Smooth muscle cell of bladder (primary cell): ENCODE measurements at places on chromosomes 6 and 20. TPM values are rescaled to one million over a fixed set of nuclear protein-coding genes. Genes with fewer than 3 reads are reported as not detected.

KCNG1 gene
- total RNA-seq = 11.8 and 16.7 TPM in 2 replicates

OR2H1 gene
- 0.14 TPM in 1 of 2 replicates, not detected in the other for total RNA-seq

CNR1 gene
- under 0.01 TPM in 1 of 2 replicates, not detected in the other for total RNA-seq

DEFB124 gene
- not detected in 2 replicates for total RNA-seq

RAB32 gene
- total RNA-seq = 111 and 124 TPM in 2 replicates

HDGFL1 gene
- not detected in 2 replicates for total RNA-seq

TNFRSF21 gene
- 17.9 and 18.9 TPM in 2 replicates for total RNA-seq

PACRG gene
- total RNA-seq = 0.14 TPM in 1 of 2 replicates, not detected in the other

MMP24 gene
- total RNA-seq = 0.14 and 0.37 TPM in 2 replicates

SLC52A3 gene
- total RNA-seq = not detected in 2 replicates

ADGRG6 gene
- total RNA-seq = 6.4 and 8.1 TPM in 2 replicates

SPDEF gene
- total RNA-seq = under 0.01 TPM in 1 of 2 replicates, not detected in the other

MLN gene
- total RNA-seq = not detected in 2 replicates

DOK5 gene
- 8.1 and 20.7 TPM in 2 replicates for total RNA-seq

BACH2 gene
- 0.09 and 0.14 TPM in 2 replicates for total RNA-seq

RSPO4 gene
- total RNA-seq = not detected in 2 replicates

WFDC10B gene
- 0.14 TPM in 1 of 2 replicates, not detected in the other for total RNA-seq

CCDC170 gene
- 2.6 and 3.1 TPM in 2 replicates for total RNA-seq

HLA-DQA2 gene
- total RNA-seq = not detected in 2 replicates

LAMA4 gene
- total RNA-seq = 385 and 421 TPM in 2 replicates

LINC00237 gene
- total RNA-seq = not detected in 2 replicates

SIRPB1 gene
- total RNA-seq = 0.71 TPM in 1 of 2 replicates, not detected in the other

NNAT gene
- 0.14 TPM in 1 of 2 replicates, not detected in the other for total RNA-seq

RRAGD gene
- total RNA-seq = 0.14 and 3.1 TPM in 2 replicates

BMP2 gene
- total RNA-seq = 7.6 and 8.8 TPM in 2 replicates

MUC22 gene
- total RNA-seq = not detected in 2 replicates

ZSCAN23 gene
- total RNA-seq = 4.4 and 6.0 TPM in 2 replicates

MYH7B gene
- total RNA-seq = under 0.01 and 0.18 TPM in 2 replicates

NOX3 gene
- not detected in 2 replicates for total RNA-seq

TBC1D20 gene
- total RNA-seq = 30.3 and 38.5 TPM in 2 replicates

SLC2A4RG gene
- total RNA-seq = 14.4 and 18.3 TPM in 2 replicates

PTCHD4 gene
- 3.0 and 5.5 TPM in 2 replicates for total RNA-seq

ABHD16B gene
- total RNA-seq = not detected in 2 replicates

BPIFA1 gene
- total RNA-seq = not detected in 2 replicates

ATP6V1G2 gene
- 4.8 and 5.0 TPM in 2 replicates for total RNA-seq

RAET1E gene
- 0.14 and 0.37 TPM in 2 replicates for total RNA-seq

CCM2L gene
- not detected in 2 replicates for total RNA-seq

BCAS1 gene
- under 0.01 and 0.09 TPM in 2 replicates for total RNA-seq

GABRR1 gene
- not detected in 2 replicates for total RNA-seq

TRIM40 gene
- not detected in 2 replicates for total RNA-seq

ENPP3 gene
- total RNA-seq = 0.14 and 0.37 TPM in 2 replicates

ZC2HC1B gene
- total RNA-seq = not detected in 2 replicates

SEL1L2 gene
- not detected in 2 replicates for total RNA-seq

SLC17A4 gene
- not detected in 2 replicates for total RNA-seq

ME1 gene
- total RNA-seq = 28.3 and 30.8 TPM in 2 replicates

UNC5CL gene
- under 0.01 and 0.09 TPM in 2 replicates for total RNA-seq

TRIM15 gene
- not detected in 2 replicates for total RNA-seq

NRN1 gene
- total RNA-seq = 0.28 TPM in 1 of 2 replicates, not detected in the other

MOG gene
- not detected in 2 replicates for total RNA-seq

SAMD3 gene
- total RNA-seq = 4.1 and 11.8 TPM in 2 replicates

KCNQ5 gene
- total RNA-seq = 0.57 and 1.7 TPM in 2 replicates

FNDC11 gene
- total RNA-seq = 0.46 and 0.57 TPM in 2 replicates

EPHA7 gene
- total RNA-seq = under 0.01 and 0.37 TPM in 2 replicates

PTK7 gene
- 141 and 147 TPM in 2 replicates for total RNA-seq

HEY2 gene
- not detected in 2 replicates for total RNA-seq

CALHM5 gene
- total RNA-seq = 8.0 and 8.7 TPM in 2 replicates

B4GALT5 gene
- total RNA-seq = 22.5 and 35.0 TPM in 2 replicates

HAO1 gene
- not detected in 2 replicates for total RNA-seq

GINS1 gene
- total RNA-seq = 1.3 and 1.4 TPM in 2 replicates

MOCS1 gene
- 8.0 and 10.4 TPM in 2 replicates for total RNA-seq
